ENCODE measurements at places on chromosomes 16 and 17.

GRCh38 chr17:42685831-42686230 lies 3.5 kb downstream of the CNTNAP1 start:
- DNase-seq = no peak

- no peak for DNase-seq
Measured at GRCh38 chr16:63617990-63618763, 1503.7 kb downstream of the CDH11 start.

- DNase-seq = no peak
Measured at GRCh38 chr17:66098040-66098439, 93.9 kb downstream of the CEP112 start.

DNA sequence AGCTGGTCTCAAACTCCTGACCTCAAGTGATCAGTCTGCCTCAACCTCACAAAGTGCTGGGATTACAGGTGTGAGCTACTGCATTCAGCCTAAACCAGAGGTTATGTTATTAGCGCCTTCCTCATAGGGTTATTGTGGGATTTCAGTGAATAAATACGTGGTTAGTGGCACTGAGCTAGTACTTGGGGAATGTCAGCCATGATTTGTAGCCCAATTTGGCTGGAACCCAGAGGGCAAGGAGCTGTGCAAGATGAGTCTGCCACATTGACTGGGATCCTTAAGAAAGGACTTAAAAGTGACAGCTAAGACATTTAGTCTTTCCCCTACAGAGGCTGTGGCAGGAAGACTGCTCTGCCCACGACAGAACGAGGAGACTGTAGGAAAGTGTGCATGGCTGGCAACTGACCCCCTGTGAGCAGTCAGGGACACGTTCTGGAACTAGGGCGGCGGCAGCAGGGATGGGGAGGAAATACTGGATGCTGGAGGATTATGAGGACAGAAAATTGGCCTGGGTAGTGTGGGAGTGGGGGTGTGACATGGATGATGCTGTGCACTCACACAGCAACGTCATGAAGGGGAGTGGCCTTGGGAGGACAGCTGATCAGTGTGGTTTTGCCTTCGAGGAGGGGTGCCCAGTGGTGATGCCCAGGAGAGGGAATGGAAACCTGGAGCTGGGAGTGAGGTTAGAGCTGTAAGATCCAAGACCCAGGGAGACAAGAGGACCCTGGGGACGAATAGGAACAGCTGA lies 14.6 kb downstream of the ATP5PD start:
- DNase-seq = no peak

DNA sequence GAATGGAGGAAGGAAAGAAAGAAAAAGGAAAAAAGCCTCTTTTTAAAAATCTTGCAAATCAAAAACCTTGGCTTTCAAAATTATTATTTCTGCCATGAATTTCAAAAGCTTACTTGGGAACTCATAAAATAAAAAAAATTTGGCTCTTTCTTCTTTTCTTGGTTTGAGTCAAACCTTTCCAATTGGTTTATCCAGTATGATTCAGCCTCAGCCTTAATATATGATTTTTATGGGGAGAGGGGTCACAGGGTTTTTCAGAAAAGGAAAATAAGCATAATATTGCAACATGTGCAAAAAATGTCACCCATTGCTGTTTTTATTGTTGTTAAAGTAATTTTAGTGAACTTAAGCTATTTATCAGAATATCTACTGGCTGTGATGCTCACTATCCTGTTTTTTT lies 31.2 kb upstream of the HAPSTR1 start:
- DNase-seq = no peak

DNA sequence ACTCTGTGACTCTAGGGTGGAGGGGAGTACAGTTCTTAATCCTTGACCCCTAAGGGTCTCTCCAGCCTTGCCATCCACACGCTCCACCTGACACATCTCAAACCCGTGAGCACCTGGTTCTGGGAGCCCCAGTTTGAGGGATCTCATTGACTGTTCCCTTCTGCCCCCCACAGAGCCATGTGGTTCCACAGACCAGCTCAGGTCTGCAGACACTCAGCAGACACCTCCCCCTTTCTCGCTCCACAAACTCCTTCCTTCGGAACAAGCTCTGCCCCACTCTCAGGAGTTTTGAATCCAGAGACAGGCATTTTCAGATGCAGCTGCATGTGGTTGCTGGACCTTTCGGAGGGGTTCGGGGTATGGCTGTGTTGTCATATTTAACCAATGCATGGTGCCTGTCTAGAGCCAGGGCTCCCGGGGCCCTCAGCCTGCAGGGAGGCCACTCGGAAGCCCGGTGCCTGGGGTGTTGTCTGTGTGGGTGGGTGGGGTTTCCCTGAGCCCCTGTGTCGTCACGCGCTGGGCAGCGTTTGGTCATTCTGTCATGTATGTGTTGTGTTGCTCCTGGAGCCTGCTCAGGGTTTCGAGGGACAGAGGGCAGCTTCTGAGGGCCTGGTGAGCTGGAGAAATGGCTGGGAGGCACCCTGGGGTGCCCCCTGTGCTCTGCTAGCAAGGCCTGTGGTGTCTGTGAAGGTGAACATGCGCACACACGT lies 99.2 kb upstream of the PLCG2 start:
- DNase-seq = no peak

DNA sequence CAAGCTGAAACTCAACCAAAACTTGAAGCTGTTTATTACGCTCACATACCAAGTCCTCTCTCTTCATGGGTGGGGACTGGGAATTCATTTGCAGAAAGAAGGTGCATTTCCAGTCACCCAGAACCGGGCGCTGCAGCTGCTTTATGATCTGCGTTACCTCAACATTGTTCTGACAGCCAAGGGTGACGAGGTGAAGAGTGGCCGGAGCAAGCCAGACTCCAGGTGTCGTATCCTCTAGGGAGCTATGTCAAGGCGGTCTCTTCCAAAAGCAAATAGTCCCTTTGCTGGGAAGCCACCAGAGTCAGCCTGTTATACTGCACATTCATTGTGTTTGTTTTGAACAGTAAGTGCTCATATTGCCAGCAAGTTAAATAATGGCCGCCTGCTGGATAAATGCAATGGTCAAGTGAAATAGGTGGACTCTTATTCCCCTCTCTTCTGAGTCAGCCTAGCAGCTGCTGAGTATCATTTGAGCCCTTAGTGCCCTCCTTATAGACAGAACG lies 12.7 kb downstream of the COG1 start:
- no peak for DNase-seq

All from SW 1271 (cell line).